Stimulated activated CD8-positive, alpha-beta memory T cell treated with anti-CD3 and anti-CD28 coated beads, Interleukin-4, amount 100 ng/mL, for 1 hour (primary cell): ENCODE measurements at places on chromosomes 11 and 22.

DNA sequence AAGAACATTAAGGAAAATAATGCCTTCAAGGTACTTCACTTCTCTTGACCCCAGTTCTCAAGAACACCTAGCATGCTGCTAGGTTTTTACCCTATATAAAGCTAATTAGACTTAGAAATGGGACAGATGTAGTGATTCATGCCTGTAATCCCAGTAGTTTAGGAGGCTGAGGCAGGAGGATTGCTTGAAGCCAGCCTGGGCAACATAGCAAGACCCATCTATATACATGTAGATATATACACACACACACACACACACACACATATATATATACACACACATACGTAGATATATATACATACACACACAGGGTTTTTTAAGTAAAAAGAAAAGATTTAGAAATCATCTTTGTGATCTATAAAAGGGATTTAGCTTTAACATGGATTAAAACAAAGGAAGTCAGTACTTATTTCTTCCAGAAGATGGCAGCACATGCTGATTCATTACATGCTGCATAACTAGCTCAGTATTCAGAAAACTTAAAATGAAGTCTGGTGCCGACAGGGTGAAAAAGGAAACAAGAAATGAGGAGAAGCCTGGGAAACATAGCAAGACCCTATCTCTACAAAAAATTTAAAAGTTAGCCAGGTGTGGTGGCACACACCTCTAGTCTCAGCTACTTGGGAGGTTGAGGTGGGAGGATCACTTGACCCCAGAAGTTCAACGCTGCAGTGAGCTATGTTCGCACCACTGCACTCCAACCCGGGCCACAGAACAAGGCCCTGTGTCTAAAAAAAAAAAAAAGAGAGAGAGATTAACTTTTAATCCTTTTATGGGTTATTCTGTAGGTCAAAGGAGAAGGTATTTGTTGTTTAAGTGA lies 28.5 kb upstream of the RBX1 start:
- no peak for DNase-seq

- DNase-seq = no peak
Measured at GRCh38 chr11:126484266-126484665, 128.8 kb downstream of the ST3GAL4 start.

DNA sequence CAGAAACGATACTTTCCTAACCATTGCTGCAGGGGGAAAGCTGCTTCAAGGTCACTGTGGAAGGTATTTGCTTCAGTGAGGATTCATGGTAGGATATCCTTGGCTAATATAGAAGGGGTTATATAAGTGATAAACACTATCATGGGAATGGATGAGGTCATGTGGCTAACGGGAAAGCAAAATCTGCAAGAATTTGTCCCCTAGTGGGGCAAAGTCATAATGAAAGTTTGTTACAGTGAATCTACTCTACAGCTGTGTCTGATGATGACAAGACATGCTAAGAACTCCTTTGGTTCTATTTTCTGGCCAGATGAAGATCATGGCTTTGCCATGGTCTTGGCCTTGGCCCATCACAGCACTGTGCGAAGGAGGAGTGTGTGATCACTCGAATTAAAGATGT lies 13.8 kb downstream of the MMP20 start:
- no peak for DNase-seq

GRCh38 chr11:30578406-30578805 lies 7.7 kb downstream of the MPPED2 start:
- DNase-seq = no peak

DNA sequence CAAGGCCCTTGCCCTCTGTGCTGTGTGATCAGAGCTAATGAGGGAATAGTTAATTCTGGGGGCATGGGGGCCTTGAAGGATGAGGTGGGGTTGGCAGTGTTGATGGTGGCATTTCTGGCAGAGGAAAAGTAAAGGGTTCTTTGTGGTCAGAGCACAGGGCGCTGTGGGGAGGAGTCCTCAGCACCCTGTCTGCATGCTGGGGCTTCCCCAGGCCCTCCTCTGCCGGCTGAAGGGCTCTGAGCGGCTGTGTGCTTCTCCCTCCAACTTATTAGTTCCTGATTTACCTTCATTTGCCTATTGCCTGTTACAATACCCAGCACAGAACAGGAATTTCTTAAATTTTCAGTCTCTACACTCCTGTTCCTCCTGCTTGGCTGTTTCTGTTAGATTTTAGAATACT lies 122.8 kb downstream of the HIPK3 start:
- no peak for DNase-seq

GRCh38 chr11:66328302-66329144 lies 7.7 kb downstream of the RIN1 start:
- DNase-seq = peak; percentile 67

GRCh38 chr11:79441461-79441875 lies 638 bp upstream of the TENM4 start:
- DNase-seq = no peak

DNA sequence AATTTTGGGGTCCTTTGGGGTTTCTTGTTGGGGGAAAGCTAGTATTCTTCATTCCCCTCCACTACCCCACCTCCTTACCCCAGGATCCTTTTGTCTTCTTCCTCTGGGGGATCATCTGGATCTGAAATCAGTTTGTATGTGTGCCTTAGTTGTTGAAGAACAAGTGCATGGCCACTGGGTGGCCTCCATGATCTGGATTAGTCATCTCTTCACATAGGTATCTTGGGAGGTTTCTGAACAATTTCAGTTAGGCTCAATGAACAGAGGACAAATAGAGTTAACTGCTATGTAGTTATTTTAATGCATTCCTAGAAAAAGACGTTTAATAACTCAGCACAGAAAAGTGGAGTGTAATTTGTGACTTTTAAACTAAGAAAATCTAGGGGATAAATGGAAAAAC lies 7.1 kb upstream of the VWA5A start:
- no peak for DNase-seq
